ENCODE measurements at places on chromosomes 5 and 9. TPM values are rescaled to one million over a fixed set of nuclear protein-coding genes. Genes with fewer than 3 reads are reported as not detected.

GRCh38 chr5:88833371-88834130 is 49.4 kb downstream of the MEF2C start:
- DNase-seq = peak; percentile 67

DNA sequence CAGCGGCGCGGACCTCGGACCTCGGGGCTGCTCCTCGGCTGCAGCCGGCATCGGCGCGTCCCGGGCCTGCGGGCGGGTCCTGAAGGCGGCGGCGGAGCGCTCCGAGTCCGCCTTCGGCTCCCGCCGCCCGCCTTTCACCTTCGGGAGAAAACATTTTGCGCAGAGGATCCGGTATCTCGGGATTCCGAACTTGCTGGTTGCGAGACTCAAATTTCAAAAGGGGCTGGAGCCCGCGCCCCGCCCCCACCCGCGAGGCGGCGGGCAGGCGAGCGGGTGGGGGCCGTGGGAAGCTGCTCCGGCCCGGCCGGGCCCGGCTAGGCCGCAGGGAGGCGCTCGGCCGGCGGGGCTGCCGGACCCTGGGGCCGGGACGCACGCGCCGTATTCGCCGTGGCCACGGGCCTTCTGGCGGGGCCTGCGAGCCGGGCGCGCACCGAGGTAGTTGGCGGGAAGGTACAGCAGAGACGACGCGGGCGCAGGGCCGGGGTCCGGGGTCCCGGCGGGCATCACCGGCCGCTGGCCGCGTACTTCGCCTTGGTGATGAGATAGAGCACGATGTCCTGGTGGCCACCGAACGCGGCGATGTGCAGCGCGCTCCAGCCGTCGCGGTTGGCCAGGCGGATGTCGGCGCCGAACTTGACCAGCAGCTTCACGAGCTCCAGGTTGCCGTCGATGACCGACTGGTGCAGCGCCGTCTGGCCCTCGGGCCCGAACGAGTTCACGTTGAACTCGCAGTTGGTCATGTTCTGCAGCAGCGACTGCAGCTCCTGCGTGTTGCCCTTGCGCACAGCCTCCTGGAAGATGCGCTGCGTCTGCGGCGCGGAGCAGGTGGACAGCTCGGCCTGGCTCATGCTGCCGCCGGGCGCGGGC is 757 bp downstream of the NRARP start:
- peak; percentile 83 for DNase-seq

- DNase-seq = peak; percentile 18
Observed at GRCh38 chr9:37309136-37309535, 113.4 kb upstream of the GRHPR start.

GRCh38 chr9:38208206-38208901 is 139.3 kb upstream of the SHB start:
- DNase-seq = no peak

DNA sequence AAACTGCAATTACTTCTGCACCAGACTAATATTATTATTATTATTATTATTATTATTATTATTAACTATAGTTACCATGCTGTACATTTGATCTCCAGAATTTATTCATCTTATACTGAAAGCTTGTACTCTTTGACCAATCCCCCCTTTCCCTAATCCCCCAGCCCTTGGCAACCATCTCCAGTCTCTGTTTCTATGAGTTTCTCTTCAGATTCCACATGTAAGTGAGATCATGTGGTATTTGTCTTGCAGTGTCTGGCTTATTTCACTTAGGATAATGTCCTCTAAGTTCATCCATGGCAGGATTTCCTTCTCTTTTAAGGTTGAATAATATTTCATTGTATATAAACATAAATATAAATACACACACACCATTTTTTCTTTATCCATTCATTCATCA is 287.0 kb upstream of the DAB2 start:
- DNase-seq = no peak

GRCh38 chr9:9778293-9778692 is 834.5 kb downstream of the PTPRD start:
- DNase-seq = no peak

GRCh38 chr5:33310451-33310850 is 130.3 kb upstream of the TARS1 start:
- peak; percentile 3 for DNase-seq

- DNase-seq = no peak
Observed at GRCh38 chr5:29930316-29930715, 1263.2 kb upstream of the CDH6 start.

- no peak for DNase-seq
Observed at GRCh38 chr9:77589046-77589795, 58.9 kb downstream of the GNA14 start.

GRCh38 chr5:158236511-158237335 is 377.8 kb upstream of the CLINT1 start:
- no peak for DNase-seq

DNA sequence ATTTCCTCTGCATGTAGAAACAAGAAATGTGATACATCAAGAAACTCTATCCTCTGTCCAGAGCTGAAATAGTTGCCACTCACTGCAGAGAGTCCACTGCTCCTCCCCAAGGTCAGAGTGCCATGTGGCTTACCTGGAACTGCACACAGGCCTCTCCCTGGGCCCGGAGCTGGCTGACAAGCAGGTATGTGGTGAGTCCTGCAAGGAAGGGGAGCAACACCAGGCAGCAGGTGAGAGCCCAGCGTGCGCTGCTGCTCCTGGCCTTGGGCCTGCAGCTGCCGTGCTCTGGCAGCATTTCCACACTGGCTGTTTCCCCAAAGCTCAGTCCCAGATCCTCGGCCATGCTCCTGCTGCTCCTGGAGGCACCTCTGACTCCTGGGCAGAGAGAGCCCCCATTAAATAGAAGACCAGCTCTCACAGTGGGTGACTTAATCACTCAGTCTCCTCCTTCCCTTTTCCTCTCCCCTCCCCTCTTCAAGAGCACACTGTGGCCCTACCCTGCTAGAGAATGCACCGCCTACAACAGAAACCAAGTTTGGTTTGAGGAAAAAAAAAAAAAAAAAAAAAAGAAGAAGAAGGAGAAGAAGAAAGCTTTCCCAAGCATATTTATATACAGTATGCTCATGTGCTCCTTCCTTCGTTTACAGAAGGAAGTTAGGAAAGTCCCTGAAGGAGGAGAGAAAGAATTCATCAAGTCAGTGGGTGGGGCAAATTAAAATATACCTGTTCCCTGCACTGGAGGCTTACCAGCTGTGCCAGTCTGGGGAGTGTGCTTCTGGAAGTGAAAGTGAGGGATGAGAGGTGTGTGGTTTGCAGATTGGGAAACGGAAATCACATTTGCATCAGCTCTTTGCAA is at the start of gene TNFSF15:
TNFSF15 (minus strand) TSS at position 370 of the 856 bp plus-strand sequence; CDS start at position 343, 27 bp downstream.
- peak; percentile 43 for DNase-seq

DNA sequence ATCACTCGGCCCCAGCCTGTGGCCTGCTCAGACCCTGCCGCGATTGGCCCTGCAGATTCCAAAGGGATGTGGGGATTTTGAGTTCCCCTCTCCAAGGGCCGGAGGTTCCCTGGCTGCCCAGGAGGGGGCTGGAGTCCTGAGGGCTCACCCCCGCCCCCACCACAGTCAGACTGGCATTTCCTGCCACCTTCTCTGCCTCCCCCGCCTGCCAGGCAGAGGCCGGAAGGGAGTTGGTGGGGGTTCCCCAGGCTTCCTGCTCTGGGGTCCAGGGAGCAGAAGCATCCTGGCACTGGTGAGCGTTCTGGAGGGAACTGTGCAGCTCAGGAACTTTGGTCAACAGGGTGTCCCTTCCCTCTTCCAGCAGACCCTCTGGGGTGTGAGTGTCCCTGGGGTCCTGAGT is 70.6 kb downstream of the RXRA start:
- peak; percentile 80 for DNase-seq

- DNase-seq = no peak
Observed at GRCh38 chr5:154514331-154514730, 36.3 kb upstream of the HAND1 start.

DNA sequence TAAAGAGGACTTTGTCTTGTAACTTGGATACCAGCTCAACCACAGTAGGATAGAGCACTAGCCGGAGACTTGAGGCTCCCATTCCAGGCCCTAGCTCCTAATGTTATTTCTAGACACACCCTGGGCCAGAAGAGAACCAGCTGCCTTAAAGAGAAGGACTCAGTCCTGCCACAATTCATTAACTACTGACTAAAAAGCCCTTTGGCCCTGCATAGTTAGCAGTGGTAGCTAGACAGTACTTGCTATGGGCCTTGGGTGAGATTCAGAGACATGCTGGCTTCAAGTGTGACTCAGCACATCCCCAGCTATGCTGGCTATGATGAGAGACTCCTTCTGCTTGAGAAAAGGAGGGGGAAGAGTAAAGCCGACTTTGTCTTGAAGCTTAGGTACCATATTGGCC is 47.3 kb downstream of the TMEM167A start:
- DNase-seq = peak; percentile 12

- DNase-seq = peak; percentile 6
Observed at GRCh38 chr5:95543017-95543705, 11.6 kb downstream of the SKIC3 start.

DNA sequence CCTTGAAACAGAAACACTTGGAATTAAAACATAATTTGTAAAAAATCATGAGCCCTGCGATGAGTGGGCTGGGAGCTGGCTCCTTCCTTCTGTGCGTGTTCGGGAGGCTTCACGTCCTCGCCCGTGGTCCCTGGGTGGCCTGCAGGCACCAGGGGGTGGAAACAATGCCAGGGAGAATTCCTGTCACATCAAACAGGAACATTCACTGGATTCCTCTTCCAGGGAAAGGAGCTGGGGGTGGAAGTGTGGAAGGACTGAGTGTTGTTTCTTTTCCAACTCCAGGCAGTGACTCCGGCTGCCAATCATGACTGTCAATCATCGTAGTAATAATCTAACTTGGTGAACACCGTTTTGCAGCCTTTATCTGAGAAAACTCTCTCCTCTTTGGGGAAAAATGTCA is 10.3 kb downstream of the TOR1A start:
- no peak for DNase-seq

GRCh38 chr5:120564013-120564412 is 99.9 kb downstream of the PRR16 start:
- peak; percentile 26 for DNase-seq

LAMC3 gene
- total RNA-seq = 3.8 TPM

SH3PXD2B gene
- 10.9 TPM for total RNA-seq

AFF4 gene
- total RNA-seq = 25.0 TPM

PTGR1 gene
- 166 TPM for total RNA-seq

NEURL1B gene
- total RNA-seq = 2.8 TPM

SELENOP gene
- not detected for total RNA-seq

IRX1 gene
- total RNA-seq = 19.0 TPM

CDX1 gene
- total RNA-seq = 1.3 TPM

ENTPD8 gene
- total RNA-seq = not detected

SEMA6A gene
- 4.9 TPM for total RNA-seq

FCN1 gene
- total RNA-seq = not detected

Data from Daoy (cell line).